HCT116 (cell line): ENCODE measurements at places on chromosomes 6 and 20. TPM values are rescaled to one million over a fixed set of nuclear protein-coding genes. Genes with fewer than 3 reads are reported as not detected.

DNA sequence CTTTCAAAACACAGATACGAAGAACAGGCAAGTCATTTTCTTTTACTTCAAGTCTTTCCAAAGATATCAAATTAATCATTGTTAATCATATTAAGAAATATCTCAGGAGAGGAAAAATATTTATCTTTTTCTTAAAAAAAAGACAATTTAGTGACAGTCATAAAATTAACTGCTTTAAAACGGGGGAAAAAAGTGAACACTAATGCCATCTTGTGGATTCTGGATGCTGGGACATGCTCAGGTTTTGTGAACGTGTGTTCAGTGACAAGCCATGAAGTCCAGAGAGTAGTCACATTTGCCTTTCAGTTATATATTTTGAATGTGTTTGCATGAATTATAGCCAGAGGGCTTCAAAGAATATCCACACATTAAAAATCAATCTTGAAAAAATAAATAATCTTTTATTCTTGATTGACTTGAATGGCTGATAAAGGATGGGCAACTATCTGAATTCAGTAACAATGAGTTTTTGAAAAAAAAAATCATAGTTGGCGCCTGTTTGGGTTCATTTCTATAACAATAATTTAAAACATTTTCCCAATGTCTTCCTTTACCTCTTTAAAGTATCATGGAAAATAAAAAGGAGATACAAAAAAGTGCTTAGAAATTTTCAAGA, 74.7 kb upstream of the NOX3 start:
- DNase-seq = peak; percentile 27
- H3K4me1 ChIP-seq = no peaks in the 10 kb centered on the region
- H3K4me3 ChIP-seq = no peak overlapping the region
- H3K27me3 ChIP-seq = no peaks in the 10 kb centered on the region

DNA sequence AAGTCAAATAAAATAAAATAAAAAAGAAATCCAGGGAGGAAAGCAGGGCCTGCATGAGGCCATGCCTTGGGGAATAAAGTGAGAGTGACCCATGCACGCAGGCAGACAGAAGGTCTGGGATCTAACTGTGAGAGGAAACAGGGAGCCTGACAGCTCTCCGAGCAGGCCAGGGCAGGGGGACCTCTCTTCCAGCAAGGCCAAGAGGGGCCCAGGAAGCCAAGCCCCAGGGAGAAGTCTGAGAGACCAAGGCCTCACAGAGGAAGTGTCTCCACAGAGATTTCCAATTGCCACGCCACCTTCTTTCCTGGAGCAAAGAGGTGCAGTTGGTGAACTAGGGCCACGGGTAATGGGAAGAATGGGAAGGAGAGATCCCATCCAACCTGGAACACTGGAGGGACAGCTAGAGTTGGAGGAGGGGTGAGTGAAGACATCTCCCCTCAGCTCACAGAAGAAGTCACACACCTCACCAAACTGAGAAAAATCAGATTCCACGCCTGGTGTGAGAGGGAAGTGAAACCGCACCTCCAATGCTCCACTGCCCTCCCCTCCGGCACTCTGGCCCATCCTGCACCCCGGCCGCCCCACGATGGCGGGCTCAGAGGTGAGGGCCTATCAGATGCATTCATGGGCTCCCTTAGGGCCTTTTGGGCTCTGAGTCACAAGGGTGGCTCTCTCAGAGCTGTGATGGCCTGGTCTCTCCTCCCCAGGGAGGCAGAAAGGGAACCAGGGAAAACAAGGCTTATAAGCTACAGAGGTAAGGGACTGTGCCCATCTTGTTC, 25.1 kb upstream of the TAF8 start:
- no peak overlapping the region for H3K27ac ChIP-seq
- H3K4me1 ChIP-seq = peaks cover 6% of the 10 kb centered on the region; the same call in 1 of the 2 replicates
- H3K4me3 ChIP-seq = no peak overlapping the region
- H3K36me3 ChIP-seq = no peaks in the 10 kb centered on the region

DNA sequence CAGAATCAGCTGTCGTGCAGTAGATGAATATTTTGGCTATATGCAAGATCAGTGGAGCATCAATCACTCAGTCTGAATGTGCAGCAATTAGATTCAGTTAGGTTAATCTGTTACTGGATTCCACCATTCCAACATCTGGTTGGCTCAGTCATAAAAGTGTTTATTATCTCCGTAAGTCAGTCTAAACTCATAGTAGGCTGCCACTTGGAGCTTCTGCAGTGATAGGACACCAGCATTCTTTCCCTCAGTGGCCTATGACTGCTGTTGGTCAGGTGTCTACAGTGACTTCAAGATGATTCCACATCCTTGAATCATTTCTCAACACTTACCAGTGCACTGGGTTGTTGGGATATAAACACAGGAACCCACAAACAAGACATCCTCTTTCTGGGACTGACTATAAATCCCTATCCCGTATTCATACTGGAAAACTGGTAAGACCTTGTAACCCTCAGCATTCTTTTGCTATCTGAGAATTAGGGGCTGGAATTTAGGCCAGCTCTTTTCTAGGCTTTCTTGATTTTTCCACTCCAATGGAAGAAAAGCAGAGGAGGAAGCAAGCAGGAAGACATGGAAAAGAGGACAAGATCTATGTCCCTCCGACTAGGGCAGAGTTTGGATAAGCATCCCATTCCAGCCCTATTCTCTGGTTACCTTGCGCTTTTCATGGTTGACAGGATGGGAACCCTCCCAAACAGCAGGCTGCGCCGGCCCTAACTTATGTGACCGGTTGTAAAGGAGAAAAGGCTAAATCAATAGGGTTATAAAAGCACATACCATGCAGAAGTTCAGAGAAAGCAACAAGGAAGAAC, 919.6 kb downstream of the KIF16B start:
- no peaks in the 10 kb centered on the region for H3K27me3 ChIP-seq
- no peak overlapping the region for H3K27ac ChIP-seq
- H3K4me1 ChIP-seq = no peaks in the 10 kb centered on the region

DNA sequence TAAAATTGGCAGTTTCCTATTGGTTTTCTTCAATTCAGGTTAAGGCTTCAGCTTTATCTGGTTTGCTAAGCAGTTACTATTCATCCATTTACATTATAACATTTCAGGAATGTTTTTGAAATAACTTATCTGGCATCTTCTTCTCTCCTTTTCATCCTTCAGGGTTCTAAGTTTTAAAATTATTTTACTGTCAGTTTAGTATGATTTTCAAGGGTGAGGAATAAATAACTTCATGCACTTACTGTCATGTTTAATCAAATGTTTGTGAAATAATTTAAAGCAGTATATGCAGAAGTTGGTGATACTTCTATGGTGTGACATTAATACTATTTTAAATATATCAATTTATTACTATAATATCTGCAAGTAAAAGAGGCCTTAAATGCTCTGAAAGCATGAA, 338.1 kb upstream of the MMS22L start:
- DNase-seq = no peak
- H3K36me3 ChIP-seq = no peaks in the 10 kb centered on the region
- no peaks in the 10 kb centered on the region for H3K27me3 ChIP-seq
- no peak overlapping the region for H3K27ac ChIP-seq

DNA sequence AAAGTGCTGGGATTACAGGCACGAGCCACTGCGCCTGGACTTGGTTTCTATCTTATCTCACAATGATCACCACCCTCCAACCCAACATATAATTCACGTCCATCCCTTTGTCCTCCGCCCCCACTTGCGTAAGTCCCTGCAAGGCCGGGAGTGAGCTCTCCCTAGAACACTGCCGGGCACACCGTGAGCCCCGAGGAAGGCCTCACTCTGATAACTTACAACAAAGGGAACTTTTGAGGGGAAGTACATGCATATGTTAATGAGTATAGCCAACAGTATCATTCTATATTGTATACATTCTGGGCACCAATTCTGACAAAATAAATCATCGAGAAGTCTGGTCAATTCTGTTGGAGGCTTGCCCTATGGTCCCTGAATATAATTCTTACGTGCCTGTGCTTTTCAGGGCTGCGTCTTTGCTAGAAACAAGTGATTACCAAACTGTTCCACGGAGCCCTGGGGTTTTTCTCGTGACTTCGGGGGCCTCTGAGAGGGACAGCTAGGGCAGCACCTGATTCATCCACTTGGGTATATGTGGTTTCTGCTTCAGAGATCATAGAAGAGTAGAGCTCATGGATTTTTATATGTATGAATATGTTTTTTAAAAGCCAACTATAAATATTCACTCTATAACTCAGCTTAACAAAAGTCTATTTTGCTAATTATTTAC, 469.8 kb upstream of the AGPAT4 start:
- H3K4me1 ChIP-seq = no peaks in the 10 kb centered on the region
- H3K4me3 ChIP-seq = no peak overlapping the region
- no peaks in the 10 kb centered on the region for H3K27me3 ChIP-seq
- no peaks in the 10 kb centered on the region for H3K36me3 ChIP-seq
- no peak overlapping the region for H3K27ac ChIP-seq

- no peaks in the 10 kb centered on the region for H3K4me1 ChIP-seq
- no peak overlapping the region for H3K27ac ChIP-seq
- no peaks in the 10 kb centered on the region for H3K36me3 ChIP-seq
- H3K27me3 ChIP-seq = no peaks in the 10 kb centered on the region
Observed at GRCh38 chr20:11076434-11077105, 402.8 kb upstream of the JAG1 start.

- H3K4me1 ChIP-seq = peaks cover 52% of the 10 kb centered on the region
- no peaks in the 10 kb centered on the region for H3K36me3 ChIP-seq
- no peaks in the 10 kb centered on the region for H3K27me3 ChIP-seq
- H3K4me3 ChIP-seq = no peak overlapping the region
- no peak for DNase-seq
- no peak overlapping the region for H3K27ac ChIP-seq
Observed at GRCh38 chr20:25239387-25240370, 8.2 kb upstream of the PYGB start.

DNA sequence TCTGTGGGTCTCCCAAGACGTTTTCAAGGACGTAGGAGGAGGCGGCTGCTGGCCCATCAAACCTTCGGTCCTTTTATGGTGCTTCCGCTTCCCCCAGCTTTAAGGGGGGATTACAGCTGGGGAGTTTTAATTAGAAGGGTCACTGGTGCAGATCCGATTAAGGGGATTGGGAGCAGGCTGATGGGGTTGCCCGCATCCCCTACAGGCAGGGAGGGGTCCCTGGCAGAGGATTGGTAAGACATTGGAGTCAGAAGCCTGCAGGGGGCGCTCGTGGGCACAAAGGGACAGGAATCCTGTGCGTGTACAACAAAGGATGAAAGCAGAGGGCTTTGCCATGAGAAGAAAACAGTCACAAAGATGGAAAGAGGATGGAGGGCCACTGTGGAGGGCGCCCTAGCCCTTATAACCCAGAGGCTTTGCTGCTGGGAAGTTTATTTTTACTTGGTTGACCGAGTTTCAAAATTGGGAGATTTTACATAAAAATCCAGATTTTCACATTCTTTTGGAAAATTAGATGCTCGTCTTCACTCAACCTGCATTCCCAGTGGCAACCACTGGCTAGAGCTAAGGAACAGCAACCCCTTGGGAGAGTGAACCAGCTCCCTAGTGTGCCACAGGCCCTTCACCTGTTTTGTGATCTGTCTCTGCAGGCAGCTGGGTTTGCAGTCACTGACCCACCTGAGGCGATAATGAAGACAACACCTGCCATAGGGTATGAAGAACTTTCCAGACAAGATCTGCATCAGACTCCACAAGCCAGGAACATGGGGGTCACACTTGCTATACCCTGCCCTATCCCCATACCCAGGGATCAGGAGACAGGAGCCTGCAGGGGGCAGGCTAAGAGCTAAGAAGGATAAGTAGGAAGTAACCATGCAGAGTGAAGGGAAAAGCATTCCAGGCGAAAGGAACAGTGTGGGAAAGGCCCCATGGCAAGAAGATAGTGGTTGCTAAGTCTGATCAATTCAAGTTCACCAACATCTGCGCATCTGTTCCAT, 97.7 kb downstream of the KCNB1 start:
- no peak overlapping the region for H3K27ac ChIP-seq
- no peaks in the 10 kb centered on the region for H3K27me3 ChIP-seq
- H3K4me3 ChIP-seq = no peak overlapping the region
- peaks cover 22% of the 10 kb centered on the region; the same call in 1 of the 2 replicates for H3K4me1 ChIP-seq

DNA sequence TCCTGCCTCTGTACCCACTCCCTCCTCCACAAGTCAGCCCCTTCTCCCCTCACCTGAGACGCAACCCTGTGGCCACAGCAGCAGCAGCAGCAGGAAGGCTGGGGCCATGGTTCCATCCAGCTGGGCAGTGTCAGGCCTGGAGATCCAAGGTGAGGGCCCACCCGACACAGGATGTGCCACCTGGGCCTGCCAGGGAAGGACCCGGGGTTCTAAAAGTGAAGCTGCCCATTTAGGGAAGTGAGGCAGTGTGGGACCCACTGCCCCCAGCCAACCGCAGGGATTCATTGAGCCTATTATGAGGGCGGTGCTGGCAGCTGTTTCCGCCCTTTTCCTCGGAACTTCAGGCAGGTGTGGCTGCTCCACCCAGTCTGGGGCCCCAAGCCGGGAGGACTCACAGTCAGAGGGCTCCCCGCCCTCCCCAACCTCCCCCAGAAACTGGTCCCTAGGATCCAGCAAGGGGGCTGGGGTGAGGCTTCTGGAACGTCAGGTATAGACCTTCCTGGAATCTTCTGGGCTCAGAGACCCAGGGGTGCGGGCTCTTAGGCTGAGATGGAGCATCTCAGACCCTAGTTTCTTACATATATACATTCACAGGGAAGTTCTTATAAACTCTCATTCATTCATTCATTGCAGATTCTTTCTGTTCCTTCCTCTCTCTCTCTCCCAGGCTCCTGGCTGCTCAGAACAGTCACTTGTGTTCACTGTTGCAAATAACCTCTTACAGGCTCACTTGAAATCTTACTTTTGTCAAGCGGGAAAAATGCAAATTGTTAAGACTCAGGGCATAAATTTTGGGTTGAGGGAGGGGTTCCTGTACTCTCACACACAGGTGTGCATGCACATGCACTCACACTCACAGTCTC, at the start of gene TREML2:
Gene TREML2 (minus strand): TSS at position 249 of the 863 bp plus-strand sequence. CDS start 141 bp downstream, at position 108.
- peaks cover 22% of the 10 kb centered on the region for H3K27me3 ChIP-seq
- no peaks in the 10 kb centered on the region for H3K36me3 ChIP-seq
- no peak within 1 kb of the TSS for H3K27ac ChIP-seq
- no peaks in the 10 kb centered on the region for H3K4me1 ChIP-seq
- DNase-seq = no peak
- no peak within 1 kb of the TSS for H3K4me3 ChIP-seq

- no peak overlapping the region for H3K27ac ChIP-seq
- H3K4me1 ChIP-seq = peaks cover 10% of the 10 kb centered on the region
- H3K36me3 ChIP-seq = no peaks in the 10 kb centered on the region
- no peaks in the 10 kb centered on the region for H3K27me3 ChIP-seq
- DNase-seq = no peak
- H3K4me3 ChIP-seq = no peak overlapping the region
Observed at GRCh38 chr6:3594201-3594600, 137.4 kb upstream of the SLC22A23 start.

DNA sequence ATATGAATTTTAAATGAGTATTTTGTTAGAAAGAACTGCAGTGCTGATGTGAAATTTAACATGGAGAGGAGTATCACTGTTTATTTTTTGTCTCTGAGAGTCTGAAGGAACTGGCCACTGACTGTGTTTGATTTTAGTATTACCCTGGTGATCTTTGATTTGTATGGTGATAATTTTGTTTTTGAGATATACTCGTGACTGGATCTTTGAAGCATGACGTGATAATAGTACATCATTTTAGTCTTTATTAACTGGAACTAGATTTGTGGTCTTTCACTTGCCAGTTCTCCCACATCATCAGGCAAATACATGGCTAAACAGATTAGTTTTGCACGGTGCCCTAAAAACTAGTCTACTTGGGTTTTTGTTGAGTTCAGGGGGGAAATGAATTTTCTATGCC, 55.5 kb downstream of the ARID1B start:
- DNase-seq = no peak
- H3K27ac ChIP-seq = no peak overlapping the region
- H3K27me3 ChIP-seq = no peaks in the 10 kb centered on the region
- no peaks in the 10 kb centered on the region for H3K36me3 ChIP-seq
- no peak overlapping the region for H3K4me3 ChIP-seq
- peaks cover 16% of the 10 kb centered on the region for H3K4me1 ChIP-seq

Gene TNFRSF6B
- 147 TPM for total RNA-seq

Gene UNC93A
- not detected for total RNA-seq

Gene ANKS1A
- 20.6 TPM for total RNA-seq

Gene OOEP
- not detected for total RNA-seq

Gene JPH2
- total RNA-seq = 0.17 TPM
